Esophagus squamous epithelium (tissue), 5 donors: ENCODE measurements at places on chromosomes 2 and 18.

DNA sequence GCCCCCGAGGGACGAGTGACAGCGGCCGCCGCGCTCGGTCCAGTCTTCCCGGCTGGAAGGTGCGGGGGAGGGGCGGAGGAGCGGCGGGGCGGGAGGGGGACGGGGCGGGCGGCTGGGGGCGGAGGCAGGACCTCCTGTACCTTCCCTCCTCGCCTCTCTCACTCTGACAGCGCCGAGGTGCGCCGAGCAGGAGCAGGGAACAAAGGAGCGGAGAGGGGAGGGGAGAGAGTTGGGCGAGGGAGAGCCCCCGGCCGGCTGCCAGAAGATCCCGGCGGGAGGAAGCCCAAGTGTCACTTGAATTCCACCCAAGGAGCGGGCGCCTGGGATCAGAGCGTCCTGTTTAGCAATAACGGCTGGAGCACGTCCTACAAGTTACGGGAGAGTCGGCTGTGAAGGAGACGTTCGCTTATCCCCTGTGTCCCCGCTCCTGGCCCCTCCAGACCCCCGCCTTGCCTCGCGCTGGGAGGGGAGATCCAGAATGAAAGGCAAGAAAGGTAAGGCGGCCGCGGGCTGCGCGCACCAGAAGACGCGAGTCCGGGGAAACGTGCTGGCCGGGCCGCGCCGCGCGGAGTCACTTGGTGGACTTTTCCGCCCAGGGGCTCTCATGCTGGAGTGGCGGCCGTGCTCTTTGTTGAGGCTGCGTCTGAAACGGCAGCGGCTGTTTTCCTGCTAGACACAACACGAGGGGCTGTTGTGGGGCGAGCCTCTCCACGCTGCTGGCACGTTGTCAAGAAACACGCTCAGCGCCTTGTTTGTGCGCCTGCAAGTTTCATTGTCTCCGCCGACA is at the start of gene TGIF1:
Gene TGIF1, plus strand, starts transcription at position 161 of the 787 bp plus-strand sequence. Its CDS starts 318 bp downstream, at position 479.
- peak; percentile 45 for DNase-seq

GRCh38 chr2:233604826-233605225 is 12.6 kb upstream of the UGT1A8 start:
- DNase-seq: no peak

DNA sequence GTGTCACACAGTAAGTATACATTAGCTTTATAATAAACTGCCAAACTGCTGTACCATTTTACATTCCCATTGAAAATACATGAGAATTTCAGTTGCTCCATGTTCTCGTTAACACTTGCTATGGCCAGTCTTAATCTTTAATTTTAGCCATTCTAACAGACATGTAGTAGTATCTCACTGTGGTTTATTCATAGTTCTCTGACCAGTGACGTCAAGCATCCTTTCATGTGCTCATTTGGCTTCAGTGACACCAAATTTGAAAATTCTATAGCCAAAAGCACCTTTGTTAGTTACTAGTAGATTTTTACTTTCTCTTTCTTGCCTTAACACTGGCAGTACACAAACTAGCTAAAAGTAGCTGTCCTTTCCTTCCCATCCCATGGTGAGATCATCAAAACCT is 43.0 kb downstream of the CYP1B1 start:
- no peak for DNase-seq

- no peak for DNase-seq
Observed at GRCh38 chr2:166485558-166486178, 8.4 kb downstream of the SCN7A start.

DNA sequence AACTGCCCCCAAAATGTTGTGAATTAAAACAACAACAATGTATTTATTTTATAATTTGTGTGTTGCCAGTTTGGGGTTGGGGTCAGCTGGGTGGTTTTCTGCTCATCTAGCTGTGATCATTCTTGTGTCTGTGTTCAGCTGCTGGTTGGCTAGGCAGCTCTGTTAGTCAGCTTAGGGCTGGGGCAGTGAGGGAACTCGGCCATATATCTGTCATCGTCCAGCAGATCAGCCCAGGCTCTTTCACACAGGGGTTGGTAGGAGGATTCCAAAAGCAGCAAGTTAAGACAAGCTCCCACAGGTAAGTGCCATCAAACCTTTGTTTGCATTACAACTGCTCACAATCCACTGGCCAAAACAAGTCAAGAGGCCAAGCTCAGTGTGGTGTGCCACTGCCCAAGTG is 121.5 kb downstream of the LPIN1 start:
- DNase-seq: no peak

DNA sequence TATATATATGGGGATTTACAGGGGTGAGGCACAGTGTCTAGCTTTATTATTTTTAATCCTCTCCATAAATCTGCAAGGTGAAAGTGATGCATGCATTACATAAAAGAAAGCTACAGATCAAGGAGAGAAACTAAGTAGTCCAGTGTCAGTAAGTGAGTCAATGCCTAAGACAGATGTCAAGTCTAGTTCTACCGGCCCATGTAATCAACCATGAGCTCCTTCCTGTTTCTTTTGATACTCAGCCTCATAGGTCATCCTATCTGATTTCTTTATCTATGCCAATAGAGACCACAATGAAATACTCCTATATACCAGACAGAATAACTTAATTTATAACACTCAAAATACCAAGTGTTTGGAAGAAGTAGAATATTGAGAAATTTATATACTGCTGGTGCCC is 20.2 kb upstream of the GYPC start:
- no peak for DNase-seq

GRCh38 chr2:207408086-207408794 is 121.5 kb upstream of the CREB1 start:
- no peak for DNase-seq

DNA sequence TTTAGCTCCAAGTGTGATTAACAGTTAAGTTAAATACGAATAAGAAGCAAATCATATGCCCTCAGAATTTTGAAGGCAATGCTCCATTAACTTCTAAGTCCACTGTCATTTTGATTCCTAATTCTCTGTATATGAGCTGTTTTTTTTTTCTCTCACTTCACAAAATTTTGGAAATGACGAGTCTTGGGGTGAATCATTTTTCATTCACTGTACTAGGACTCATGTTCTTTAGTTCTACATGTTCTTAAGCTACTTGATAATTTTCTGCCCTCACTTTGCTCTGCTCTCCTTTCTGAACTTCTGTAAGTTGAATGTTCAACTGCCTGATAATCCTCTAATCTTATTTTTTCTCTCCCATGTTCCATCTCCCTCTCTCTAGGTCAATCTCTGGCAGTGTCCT is 141.0 kb downstream of the THADA start:
- DNase-seq: no peak

DNA sequence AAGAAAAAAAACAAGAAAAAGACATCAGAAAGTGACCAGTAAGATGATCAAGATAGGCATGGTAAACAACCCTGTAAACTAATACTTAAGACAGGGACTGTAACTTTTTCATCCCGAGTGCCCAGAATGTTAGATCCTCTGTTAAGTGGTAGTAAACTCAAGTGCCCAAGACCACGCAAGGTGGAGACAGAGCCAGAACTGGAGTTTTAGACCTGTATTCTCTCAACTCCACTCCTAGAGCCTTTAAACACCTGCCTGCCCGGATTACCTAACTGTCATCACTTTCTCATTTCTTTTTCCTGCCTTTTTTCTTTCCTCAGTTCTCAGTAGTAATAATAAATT is 75.2 kb upstream of the CDCA7 start:
- DNase-seq: no peak

- no peak for DNase-seq
Observed at GRCh38 chr2:23169896-23170295, 215.1 kb upstream of the KLHL29 start.

DNA sequence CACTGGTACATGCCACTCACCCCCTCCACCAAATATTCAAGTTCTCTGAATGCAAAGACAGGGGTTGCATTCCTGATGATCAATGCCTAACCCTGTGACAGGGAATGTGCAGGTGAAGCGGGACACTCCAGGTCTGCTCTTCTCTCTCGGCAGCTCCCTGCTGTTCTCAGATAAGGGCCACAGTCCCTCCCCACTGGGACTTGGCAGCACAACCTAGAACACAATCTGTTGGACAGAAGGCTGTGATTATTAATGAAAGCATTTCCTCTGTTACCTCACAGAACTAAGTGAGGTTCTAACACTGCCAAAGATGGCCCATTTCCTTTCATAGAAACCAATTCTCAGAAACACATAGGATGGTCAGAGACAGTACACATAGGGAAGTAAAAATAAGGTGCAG is 42.7 kb downstream of the VSNL1 start:
- DNase-seq: no peak

DNA sequence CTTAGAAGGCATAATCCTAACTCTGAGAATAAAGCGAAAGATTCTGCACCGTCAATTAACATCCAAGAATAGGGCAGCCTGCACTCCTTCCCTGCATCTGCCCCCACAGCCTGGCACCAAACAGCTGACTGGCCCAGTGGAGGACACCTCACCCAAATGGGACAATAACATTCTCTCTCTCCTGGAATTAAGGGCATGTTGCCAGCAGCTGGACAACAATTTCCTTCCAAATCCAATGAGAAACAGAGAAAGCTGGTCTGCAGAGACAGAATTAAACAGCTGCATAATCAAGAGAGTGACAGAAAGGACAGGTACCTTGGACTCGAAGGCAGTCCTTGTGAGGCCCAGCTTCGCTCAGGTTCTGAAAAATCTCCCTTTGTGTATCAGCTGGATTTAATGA is 15.0 kb downstream of the COX7A2L start:
- DNase-seq: no peak

DNA sequence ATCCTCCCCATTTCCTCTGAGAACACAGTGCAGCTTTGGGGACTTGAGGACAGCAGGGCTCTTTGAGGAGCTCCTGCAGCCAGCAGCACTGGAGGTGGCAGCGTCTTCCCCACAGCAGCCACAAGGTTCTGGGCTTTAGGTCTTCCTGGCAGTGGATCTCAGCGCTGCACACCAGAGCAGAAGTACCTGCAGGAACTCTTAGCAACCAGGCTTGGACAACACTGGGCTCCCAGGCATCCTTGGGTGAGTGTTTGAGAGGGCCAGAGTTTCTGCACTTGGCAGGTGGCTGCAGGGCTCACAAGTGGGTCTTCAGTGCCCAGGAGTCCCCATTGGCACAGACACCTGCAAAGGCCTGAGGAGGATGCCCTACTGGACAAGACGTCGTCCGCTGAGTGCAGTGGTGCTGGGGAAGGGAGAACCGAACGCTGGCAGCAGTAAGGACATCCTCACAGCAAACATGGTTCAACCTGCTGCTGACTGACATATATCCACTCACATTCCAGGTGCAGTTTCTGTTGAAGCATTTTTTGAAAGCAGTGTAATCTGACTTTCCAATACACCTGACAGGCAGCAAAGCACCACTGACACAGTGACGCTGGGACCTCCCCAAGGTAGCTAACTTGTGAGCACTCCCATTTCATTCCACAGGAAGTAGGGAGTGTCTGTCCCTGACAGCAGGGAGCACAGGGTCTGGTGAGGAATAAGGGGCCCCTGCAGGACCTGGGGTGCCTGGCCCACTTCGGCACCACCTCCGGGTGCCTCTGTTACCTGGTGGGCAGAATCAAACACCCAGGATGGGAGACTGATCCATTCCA is 149.9 kb upstream of the COPS8 start:
- no peak for DNase-seq

- no peak for DNase-seq
Observed at GRCh38 chr2:188851826-188852225, 122.3 kb upstream of the COL3A1 start.

DNA sequence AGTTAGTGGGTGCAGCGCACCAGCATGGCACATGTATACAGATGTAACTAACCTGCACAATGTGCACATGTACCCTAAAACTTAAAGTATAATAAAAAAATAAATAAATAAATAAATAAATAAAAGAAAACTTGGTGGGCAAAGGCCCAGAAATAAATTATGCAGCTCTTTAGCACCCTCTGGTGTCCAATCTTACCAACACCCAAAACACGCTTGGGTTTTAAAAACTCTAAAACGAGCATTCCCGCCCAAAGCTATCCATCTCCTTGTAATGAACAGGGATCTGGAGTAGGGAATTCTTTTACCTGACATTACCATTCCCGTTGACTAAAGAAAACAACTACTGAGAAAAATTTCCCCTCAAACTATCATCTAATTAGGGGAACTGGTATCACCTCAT is 2005.9 kb upstream of the CELF4 start:
- no peak for DNase-seq

DNA sequence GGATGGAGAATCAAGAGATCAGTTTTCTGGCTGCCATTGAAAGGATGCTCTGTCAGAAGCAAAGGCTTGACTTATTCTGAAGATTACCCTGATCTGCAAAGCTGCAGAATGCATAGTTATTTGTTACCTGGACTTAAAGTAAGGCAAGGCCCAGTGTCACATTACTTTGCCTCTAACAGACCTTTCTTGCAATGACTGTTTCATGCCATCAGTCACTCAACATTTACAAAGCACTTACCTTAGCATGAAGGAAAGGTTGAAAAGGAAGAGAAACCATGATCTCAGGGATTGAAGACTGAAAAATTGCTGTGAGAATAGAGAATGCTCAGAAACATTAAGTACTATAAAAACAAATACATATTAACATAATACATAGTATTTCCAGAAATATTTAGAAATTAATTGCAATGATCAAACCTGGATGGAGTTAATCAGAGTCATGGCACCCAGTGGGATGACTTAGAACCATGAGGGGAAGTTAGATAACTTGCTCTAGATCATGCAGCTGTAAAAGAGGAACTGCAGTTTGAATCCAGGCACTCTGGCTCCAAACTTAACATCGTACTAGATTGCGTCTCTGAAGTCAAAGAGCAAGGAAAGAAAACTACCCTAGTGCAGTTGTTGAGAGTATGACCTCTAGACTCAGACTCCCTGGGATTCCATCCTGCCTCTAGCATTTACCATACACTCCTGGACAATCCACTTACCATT is 26.5 kb upstream of the FAM117B start:
- DNase-seq: no peak

GRCh38 chr2:68342470-68342869 is 22.6 kb upstream of the PLEK start:
- DNase-seq: no peak

DNA sequence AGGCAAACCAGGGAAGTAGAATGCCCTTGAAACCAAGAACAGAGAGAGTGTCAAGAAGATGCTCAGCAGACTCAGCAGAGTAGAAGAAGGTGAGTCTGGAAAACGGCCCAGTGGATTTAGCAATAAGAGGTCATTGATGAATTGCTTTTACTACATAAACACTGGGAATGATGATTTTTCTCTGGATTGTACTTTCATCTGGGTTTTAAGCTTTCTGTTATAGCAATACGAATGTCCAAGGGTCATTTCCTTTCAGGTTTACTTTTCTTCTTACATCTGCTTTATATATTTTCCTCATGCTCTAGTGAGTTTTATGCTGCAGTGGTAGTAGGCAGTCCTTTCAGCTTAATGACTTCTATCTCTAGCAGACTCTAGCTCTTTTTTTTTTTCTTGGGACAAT is 16.9 kb downstream of the EML6 start:
- no peak for DNase-seq

DNA sequence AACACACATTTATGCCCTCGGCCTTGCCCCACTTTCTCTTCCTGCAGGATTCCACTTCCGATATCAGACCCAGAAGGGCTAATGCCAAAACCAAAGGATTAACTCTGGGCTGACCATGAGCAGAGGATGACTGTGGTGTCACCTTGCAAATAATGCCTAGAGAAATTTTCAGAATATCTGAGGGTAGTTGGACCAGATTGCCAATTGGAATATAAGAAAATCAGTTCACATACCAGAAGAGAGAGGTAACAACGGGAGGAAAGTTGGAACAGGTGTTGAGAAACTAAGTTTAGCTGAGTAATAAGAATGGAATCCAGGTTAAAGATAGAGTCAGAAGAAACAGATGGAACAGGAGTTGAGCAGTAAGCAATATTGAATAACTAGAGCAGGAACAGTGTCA is 232.7 kb upstream of the UBE2E3 start:
- DNase-seq: no peak

- DNase-seq: no peak
Observed at GRCh38 chr2:169366066-169366465, 3.7 kb upstream of the LRP2 start.
